ENCODE measurements at places on chromosomes 11 and 22.

- no peak for DNase-seq
These were observed 23.5 kb upstream of the THY1 start for GRCh38 chr11:119446434-119446833.

DNA sequence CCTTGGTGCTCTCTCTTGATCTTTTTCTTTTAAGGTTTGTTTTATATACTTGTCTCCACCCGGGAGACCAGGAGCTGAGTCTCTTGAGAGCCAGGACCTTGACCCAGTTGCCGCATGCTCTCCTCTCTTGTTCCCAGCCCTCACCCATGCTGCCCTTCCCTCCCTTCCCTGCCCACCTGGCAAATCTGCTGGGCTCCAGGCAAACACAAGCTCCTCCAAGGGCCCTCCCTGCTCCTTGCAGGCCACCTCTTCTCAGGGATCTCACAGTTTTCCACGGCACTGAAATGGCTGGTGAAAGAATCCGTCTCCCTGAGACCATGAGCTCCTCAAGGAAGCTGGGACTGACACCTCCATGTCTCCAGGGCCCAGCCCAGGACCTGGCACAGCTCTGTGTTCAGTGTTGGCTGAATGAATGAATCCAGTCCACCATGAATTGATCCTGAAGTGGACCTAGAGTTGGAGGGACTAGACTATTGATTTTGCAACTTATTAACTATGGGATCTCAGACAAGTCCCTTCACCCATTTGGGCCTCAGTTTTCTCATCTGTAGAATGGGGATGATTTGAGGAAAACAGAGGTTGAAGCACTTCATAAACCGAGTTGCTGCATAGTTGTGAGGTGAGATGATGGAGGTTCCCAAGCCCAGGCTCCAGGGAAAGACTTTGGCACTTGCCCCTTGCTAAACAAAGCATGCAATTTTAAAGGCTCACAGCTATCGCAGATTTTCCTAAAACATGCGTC, 25.1 kb upstream of the FBLN1 start:
- DNase-seq = no peak

GRCh38 chr11:32121012-32121411, 30.1 kb downstream of the RCN1 start:
- no peak for DNase-seq

- DNase-seq = peak; percentile 38
These were observed 25.1 kb downstream of the ADAMTS8 start for GRCh38 chr11:130403271-130403804.

DNA sequence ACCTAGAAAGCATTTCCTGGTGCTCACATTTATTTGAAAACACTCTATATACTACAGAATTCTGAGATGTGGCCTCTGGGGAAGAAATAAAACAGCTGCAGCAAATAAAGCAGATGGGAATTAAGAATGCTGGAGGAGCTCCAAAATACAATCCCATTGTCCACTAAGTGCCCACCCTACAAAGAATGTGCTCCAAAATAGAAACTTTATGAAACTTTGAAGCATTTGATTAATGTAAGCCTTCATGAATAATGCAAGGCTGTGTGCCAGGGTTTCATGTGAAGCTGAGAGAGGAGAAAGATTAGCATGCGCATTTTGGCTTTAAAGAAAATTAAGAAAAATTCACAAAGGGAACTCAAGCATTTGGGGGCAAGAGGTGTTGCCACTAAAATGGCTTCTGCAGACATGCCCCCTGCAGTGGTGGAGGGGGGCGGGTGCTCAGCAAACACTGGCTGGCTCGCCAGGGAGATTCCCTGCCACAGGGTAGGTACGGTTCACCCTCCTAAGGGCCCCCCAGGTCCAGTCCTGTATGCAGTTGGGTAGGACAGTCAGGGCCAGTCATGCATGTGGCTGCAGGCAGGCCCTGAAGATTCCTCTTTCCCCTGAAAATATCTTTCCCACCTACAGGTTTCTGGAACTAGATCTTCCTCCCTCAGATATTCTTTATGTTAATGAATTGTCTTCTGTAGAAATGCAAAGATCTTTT, 46.6 kb upstream of the RCN1 start:
- no peak for DNase-seq

GRCh38 chr11:93500759-93501158, 42.4 kb downstream of the SMCO4 start:
- no peak for DNase-seq

DNA sequence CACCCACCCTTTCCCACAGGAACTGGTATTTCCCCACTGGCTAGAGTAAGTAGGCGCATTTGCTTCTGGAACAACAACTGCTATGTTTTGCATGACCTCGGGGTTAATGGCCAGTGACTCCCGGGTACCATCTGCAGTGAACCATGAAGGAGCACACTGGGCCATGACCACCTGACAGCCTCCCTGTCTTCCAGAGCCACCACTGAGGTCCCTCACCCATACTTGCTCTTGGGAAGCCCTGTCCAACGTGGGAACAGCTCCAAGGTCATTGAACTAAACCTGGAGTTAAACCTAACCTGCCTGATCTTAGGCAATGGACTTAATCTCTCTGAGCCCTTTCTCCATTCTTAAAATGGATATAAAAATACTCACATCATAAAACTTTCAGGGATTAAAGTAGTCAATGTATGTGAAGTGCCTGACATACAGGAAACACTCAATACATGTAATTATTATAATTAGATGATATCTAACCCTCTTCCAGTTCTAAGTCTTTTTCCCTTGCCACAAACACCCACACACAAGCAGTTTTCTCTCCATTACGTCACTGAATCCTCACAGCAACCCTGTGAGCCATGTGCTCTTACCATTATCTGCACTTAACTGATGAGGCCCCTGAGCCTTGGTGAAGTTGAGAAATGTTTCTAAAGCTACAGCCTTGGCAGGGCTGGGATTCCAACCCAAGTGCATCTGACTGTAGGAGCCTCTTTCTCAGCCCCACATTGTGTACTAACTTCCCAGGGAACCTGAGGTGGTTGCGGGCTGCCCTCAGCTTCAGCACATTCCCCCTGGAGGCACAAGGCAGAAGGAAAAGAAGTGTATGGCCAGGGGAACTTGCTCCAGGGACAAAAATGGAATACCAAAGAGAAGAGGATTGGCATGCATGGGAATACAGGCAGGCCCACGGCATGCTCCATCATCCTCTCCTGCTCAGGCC, 74.5 kb upstream of the NCAM1 start:
- DNase-seq = no peak

Data from left lung (tissue), 14 donors.